ENCODE measurements at places on chromosomes 6 and 20.

DNA sequence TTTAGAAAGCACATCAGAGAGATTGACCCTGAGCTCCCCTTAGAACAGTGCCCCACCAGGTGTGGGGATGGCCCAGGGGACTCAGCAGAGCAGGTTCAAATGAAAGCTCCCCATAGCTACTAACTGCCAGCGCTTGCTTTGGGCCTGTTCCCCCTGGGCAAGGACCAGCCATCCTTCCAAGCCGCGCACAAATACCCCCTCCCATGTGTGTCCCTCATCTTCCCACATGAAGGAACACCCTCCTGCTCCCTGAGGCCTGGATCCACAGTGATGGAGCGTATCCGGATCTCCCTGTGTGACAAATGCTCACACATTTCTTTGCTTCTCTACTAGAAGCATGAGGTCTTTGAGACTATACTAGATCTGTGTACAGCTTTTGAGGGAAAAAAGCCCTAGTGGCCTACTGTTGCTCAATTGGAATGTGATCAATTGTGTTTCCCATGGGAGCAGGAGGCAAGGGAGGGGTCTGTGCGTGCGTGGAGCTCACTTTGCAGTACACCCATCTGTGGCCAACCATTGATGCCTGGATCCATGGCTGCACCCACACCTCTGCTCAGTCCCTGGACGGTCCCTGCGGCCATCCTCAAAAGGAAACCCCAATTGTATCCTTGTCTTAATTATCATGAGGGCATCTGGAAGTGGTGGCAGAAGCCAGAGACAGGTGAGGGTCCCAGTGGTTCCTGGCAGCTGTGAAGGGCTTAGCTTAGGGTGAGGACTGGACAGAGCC is 1.4 kb upstream of the RAET1G start:
- peaks cover 4% of the 10 kb centered on the region for H3K27me3 ChIP-seq
- no peak overlapping the region for H3K4me3 ChIP-seq
- no peak for DNase-seq
- no peaks in the 10 kb centered on the region for H3K36me3 ChIP-seq
- no peaks in the 10 kb centered on the region for H3K4me1 ChIP-seq

DNA sequence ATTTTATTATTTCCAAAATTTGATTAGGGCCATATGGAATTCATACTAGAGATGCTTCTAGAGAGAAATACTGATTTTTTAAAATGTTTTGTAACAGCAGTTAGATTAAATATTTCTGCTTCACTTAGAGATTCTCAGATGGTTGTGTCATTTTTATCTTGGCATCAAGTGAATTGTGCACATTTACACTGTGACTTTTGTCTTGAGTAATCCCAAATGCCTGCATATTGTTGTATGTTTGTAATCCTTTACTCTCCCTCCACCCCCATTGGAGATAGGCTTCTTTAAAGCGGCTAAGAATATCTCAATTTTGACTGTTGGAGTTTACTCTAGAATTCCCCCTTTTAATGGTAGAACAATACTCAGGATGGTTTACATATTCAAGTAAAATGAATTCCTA is 19.0 kb downstream of the STX16 start:
- H3K4me1 ChIP-seq = peaks cover 6% of the 10 kb centered on the region
- DNase-seq = no peak
- no peak overlapping the region for H3K4me3 ChIP-seq

DNA sequence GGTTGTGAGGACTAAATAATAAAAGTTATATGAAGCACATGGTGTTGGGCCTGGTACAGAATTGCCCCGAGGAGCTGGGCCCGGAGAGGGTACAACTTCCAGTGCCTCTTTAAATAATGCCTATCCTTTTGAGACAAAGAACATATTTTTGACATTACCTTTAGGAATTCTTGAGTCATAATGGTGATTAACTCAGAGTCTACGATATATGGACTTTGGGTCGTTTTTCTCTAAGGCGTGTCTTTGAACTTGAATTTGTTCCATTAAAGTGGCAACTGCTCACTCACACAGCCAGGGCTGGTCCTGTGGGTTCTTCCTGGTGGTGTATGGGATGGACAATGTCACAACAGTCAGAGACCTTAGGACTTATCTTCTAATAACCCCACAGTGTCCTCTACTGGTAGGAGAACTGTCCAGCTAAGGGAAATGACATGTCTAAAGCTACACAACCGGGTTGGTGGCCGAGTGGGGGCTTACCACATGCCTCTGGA is 106.5 kb downstream of the CDC5L start:
- no peaks in the 10 kb centered on the region for H3K36me3 ChIP-seq
- H3K4me1 ChIP-seq = no peaks in the 10 kb centered on the region
- DNase-seq = no peak
- peaks cover 5% of the 10 kb centered on the region for H3K27me3 ChIP-seq
- H3K27ac ChIP-seq = no peak overlapping the region
- no peak overlapping the region for H3K4me3 ChIP-seq

GRCh38 chr20:21031666-21032065 is 74.5 kb downstream of the LINC00237 start:
- no peak overlapping the region for H3K27ac ChIP-seq
- H3K4me3 ChIP-seq = no peak overlapping the region
- H3K36me3 ChIP-seq = no peaks in the 10 kb centered on the region
- H3K4me1 ChIP-seq = no peaks in the 10 kb centered on the region

GRCh38 chr6:34865107-34865506 is 22.7 kb downstream of the TAF11 start:
- H3K27me3 ChIP-seq = no peaks in the 10 kb centered on the region
- no peak overlapping the region for H3K4me3 ChIP-seq
- peaks cover 72% of the 10 kb centered on the region for H3K36me3 ChIP-seq
- DNase-seq = no peak
- H3K4me1 ChIP-seq = no peaks in the 10 kb centered on the region

DNA sequence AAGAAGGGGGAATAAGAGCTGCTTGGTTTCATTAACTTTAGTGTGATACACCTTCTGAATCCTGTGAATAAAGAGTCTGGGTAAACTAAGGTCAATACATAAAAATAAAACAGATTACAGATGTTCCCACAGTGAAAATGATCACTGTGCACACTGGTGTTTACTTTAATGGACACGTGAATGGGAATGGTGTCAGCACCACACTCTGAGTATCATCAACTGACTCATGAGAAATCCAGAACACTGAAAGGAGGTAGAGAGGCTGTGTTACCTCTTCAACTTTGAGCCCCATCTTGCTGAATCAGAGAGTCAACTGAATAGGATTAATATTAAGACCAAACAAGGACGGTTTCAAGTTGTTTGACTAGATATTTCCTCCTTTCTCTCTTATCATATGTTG is 75.0 kb downstream of the ELOVL4 start:
- no peak overlapping the region for H3K27ac ChIP-seq
- no peak overlapping the region for H3K4me3 ChIP-seq
- H3K36me3 ChIP-seq = no peaks in the 10 kb centered on the region
- H3K27me3 ChIP-seq = no peaks in the 10 kb centered on the region

- DNase-seq = no peak
- no peak overlapping the region for H3K27ac ChIP-seq
- H3K36me3 ChIP-seq = no peaks in the 10 kb centered on the region
Measured at GRCh38 chr6:122704066-122704465, 75.5 kb upstream of the FABP7 start.

DNA sequence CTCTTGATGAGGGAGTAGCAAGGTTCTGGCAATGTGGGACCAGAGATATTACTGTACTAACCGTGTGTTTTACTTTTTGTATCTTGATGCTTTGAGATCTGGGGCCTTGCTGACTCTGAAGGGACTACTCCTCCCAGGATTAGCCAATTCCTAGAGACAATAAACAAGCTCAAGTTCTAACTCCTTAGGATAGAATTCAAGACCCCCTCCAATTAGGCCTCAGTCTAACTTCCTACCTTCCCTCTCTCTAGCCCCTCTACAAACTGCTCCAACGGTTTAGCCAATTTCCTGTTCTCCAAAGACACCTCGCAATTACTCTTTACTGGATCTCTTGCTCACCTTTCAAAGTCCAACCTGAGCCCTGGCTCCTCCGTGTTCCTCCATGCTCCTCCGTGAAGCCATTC is 158.7 kb upstream of the JARID2 start:
- no peaks in the 10 kb centered on the region for H3K4me1 ChIP-seq
- no peak overlapping the region for H3K27ac ChIP-seq
- no peak overlapping the region for H3K4me3 ChIP-seq

- no peaks in the 10 kb centered on the region for H3K36me3 ChIP-seq
- H3K4me1 ChIP-seq = no peaks in the 10 kb centered on the region
- no peak overlapping the region for H3K27ac ChIP-seq
- no peaks in the 10 kb centered on the region for H3K27me3 ChIP-seq
- H3K4me3 ChIP-seq = no peak overlapping the region
Measured at GRCh38 chr20:53768329-53768728, 174.7 kb upstream of the ZNF217 start.

DNA sequence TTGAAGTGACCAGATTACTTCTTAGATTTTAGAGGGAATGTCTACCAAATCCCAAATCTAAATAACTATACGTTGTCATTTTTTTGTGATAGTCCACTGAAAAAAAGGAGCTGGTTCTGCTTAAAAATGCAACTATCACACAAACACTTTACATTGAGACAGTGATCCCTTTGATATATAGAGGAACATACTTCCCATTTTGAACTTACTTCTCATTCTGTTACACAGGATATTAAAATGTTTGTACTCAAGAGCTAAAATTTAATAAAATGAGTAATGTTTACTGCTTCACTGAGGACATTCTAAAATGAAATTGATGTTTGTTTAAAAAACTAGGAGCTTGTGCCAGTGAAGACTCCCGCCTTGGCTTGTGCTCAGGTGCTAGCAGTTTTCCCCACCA is 174.1 kb downstream of the CARMIL1 start:
- H3K27ac ChIP-seq = no peak overlapping the region
- no peak overlapping the region for H3K4me3 ChIP-seq
- no peaks in the 10 kb centered on the region for H3K27me3 ChIP-seq

GRCh38 chr6:148021699-148022098 is 320.9 kb upstream of the SASH1 start:
- H3K27ac ChIP-seq = no peak overlapping the region
- H3K36me3 ChIP-seq = no peaks in the 10 kb centered on the region
- no peak for DNase-seq
- H3K4me3 ChIP-seq = no peak overlapping the region
- no peaks in the 10 kb centered on the region for H3K4me1 ChIP-seq

GRCh38 chr20:17808357-17808756 is 108.6 kb downstream of the BANF2 start:
- DNase-seq = peak; percentile 56
- H3K27me3 ChIP-seq = no peaks in the 10 kb centered on the region
- no peak overlapping the region for H3K27ac ChIP-seq
- H3K36me3 ChIP-seq = no peaks in the 10 kb centered on the region
- H3K4me3 ChIP-seq = no peak overlapping the region
- no peaks in the 10 kb centered on the region for H3K4me1 ChIP-seq

DNA sequence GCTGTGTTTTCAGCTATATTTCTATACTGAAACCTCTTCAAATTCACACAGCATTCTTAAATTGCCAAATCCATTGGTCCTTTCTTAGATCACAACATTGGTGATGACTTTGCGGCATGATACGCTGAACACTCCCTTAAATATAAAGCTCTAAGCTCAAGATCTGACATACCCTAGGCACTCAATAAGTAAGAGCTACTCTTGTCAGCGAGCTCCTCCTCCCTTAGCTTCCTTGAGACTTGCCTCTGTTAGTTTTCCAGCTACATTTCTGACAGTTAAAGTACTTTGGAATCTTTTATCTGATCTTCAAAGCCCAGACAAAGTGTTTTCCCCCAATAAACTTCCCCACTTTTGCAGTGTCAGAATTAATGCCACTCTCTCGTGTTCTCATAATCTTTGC is 117.0 kb downstream of the HIVEP2 start:
- H3K4me3 ChIP-seq = no peak overlapping the region
- H3K27ac ChIP-seq = no peak overlapping the region
- DNase-seq = no peak
- H3K27me3 ChIP-seq = no peaks in the 10 kb centered on the region

DNA sequence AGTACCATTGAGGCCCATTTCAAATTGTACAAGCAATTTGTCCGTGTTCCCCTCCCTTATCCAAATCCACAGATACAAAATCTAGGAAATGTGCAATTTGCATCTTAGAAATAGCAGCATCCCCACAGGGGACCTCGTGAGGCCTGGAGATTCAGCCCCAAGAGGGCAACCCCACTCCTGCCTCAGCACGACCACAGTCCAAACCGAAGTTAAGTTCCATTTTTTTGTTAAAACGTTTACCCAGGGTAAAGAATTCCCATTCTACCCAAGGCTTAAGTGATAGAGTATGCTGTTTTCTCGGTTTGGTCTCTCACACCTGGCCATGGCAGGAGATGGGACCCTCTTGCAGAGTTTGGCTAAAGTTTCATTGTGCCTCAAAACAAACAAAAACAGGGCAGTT is 41.2 kb downstream of the PLCG1 start:
- no peaks in the 10 kb centered on the region for H3K27me3 ChIP-seq
- H3K36me3 ChIP-seq = peaks cover 26% of the 10 kb centered on the region
- H3K4me3 ChIP-seq = no peak overlapping the region
- no peak overlapping the region for H3K27ac ChIP-seq

DNA sequence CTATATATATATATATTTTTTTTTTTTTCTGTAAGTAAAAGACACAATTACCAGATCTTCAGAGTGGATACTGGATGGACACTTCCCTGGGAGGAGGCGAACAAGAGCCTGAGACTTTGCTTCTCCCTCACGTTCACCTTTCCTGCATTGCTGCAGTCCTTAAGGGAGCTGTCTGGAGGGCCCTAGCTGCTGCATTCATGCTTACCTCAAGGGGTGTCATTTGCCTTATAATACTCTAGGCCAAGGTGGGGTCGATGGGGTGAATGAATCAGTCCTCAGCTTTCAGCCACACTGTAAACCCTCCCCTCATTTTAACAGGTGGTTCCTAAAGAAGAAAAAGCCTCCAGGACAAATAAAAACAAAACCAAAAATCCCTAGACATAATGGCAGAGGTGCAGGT is 34.8 kb upstream of the CD83 start:
- H3K27ac ChIP-seq = no peak overlapping the region
- H3K4me1 ChIP-seq = no peaks in the 10 kb centered on the region
- H3K36me3 ChIP-seq = no peaks in the 10 kb centered on the region
- no peak for DNase-seq
- no peaks in the 10 kb centered on the region for H3K27me3 ChIP-seq

- peak; percentile 39 for DNase-seq
- peaks cover 13% of the 10 kb centered on the region for H3K27me3 ChIP-seq
- H3K27ac ChIP-seq = no peak overlapping the region
- no peaks in the 10 kb centered on the region for H3K36me3 ChIP-seq
- H3K4me1 ChIP-seq = no peaks in the 10 kb centered on the region
- no peak overlapping the region for H3K4me3 ChIP-seq
Measured at GRCh38 chr6:14046476-14047068, 71.0 kb upstream of the CD83 start.

- H3K27ac ChIP-seq = peak overlapping the region; percentile 99
- H3K27me3 ChIP-seq = no peaks in the 10 kb centered on the region
- DNase-seq = peak; percentile 77
- H3K4me3 ChIP-seq = peak overlapping the region; percentile 35
- no peaks in the 10 kb centered on the region for H3K36me3 ChIP-seq
Measured at GRCh38 chr6:63571361-63572043, 778 bp upstream of the LOC128125822 start.

Data from left lung (tissue), 14 donors.